ENCODE measurements at places on chromosomes 6 and 20.

DNA sequence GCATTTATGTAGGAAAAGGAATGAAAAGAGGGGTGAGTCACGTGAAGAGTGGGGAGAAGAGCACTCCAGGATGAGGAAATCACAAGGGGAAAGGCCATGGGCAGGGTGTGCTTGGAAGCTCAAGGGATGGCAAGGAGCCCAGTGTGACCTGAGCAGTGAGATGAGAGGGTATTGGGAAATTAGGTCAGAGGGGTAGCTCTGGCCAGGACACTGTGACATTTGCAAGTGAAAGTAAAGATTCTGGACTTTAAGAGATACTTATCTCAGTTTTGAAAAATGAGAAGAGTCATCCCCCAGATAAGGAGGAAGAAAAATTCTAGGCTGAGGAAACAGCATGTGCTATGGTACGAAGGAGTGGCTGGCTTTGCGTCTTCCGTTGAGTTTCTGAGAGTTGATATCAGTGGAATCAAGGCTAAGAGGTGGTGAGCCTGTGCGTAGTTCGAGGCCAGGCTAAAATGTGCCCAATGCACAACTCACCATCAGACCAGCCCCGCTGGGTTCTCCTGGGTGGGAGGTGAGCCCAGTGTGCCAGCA is 79.9 kb downstream of the GCLC start:
- no peak for DNase-seq

DNA sequence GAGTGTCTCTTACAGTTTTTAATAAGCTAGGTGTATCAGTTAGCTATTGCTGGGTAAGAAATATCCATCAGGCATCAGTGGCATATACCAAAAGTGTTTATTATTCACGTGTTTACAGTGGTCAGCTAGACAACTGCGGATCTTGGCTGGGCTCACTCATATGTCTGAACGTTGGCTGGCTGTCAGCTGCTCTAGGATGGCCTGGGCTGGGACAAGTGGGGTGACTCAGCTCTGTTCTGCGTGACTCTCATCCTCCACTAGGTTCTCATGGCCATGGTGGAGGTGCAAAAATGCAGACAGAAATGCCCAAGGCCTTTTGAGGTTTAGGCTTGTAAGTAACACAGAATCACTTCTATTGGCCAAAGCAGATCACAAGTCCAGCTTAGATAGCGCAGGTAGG is 22.0 kb downstream of the ZNF341 start:
- DNase-seq = no peak

DNA sequence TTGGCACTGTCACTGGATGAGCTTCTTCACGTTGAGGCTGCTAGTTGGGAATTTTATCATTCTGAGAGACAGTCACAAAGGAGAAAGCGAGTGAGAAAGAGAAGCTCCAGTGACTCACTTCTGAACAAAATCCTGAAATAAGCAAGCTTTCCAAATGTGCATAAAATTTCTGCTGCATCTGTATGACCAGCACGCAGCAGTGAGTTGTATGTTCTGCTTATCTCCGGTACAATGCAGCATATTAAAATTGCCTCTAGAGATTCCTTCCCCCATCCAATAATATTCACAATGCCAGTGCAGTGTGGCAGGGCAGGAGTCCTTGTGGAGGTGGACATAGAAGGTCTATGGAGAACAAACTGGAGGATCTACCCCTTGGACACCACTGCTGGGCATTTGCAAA is 290.5 kb downstream of the ADGB start:
- no peak for DNase-seq

DNA sequence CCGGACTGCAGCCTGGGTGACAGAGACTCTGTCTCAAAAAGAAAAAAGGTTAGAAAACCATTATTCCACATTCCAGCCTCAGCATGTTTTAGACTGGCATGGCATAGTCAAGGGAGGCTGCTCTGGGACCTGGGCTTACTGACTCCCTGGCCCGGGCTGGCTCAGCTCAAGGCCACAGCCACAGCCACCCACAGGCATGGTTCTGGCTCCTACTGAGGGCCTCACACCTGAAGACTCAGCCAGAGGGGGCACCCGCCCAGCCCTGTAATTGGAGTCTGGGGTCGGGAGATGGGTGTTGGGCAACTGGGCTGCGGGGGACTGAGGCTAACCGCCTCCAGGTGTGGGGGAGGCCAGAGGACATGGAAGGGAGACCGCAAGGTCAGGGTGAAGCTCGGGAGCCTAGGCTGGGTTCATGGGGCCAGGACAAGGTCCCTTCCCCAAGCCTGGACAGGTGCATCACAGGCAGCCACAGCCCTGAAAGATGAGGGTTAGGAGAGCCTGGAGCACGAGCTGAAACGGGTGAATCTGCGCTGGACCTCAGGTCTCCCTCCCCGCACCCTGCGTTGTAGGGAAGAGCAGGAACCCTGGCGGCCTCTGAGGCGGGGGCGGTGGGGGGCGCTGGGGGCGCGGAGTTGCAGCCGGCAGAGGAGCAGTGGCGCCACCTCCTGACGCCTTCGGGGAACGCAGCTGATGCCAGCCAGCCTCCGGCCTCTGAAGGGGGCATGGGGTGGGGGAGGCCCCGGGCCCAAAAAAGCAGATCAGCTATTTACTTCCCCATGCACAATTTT is 67.7 kb upstream of the SRSF6 start:
- no peak for DNase-seq

DNA sequence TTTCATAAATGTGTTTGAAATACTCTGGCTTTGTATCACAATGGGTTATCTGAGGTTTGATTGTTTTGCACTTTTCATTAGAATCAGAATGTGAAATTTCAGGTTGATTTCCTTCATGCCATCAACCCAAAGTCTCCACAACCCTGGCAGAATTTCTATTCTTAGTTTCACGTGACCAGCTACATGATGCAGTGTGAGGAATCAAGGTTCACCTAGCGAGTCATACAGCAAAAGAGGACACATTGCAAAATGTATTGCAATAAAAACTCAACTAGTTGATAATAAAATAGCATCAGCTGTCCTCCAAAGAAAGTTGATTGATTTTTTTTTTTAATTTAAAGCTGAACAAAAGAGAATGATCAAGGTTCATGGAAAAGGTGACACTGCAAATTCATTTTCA is 2.2 kb downstream of the HAO1 start:
- DNase-seq = no peak

GRCh38 chr6:145904868-145905267 is 59.3 kb downstream of the SHPRH start:
- no peak for DNase-seq

GRCh38 chr6:107340881-107341280 is 118.5 kb downstream of the PDSS2 start:
- DNase-seq = no peak

- no peak for DNase-seq
Observed at GRCh38 chr6:160398674-160399271, 50.6 kb downstream of the SLC22A3 start.

DNA sequence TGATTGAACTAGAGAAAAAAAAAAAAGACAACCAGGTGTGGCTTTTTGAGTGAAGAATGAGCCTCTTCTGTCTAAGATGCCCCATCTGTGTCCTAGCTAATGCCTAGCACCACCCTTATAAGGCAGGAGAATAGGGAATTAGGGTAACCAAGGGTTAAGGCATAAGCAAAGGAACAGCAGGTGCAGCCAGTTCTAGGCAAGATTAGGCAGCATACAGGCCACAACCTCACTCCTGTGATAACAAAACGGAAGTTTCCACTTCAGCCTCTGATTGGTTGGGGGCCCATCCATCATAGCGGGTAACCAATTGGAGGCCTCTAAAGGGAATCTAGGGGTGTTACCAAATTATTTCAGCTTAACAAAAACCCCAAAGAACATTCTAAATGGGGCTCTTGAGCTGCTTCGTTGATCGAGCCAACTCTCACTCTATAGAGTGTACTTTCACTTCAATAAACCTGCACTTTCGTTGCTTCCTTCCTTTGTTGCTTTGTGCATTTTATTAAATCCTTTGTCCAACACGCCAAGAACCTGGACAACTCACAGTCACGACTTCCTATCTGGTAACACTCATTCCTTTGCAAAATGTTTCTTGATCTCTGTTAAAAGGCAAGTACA is 61.9 kb upstream of the TAGAP start:
- DNase-seq = peak; percentile 95

DNA sequence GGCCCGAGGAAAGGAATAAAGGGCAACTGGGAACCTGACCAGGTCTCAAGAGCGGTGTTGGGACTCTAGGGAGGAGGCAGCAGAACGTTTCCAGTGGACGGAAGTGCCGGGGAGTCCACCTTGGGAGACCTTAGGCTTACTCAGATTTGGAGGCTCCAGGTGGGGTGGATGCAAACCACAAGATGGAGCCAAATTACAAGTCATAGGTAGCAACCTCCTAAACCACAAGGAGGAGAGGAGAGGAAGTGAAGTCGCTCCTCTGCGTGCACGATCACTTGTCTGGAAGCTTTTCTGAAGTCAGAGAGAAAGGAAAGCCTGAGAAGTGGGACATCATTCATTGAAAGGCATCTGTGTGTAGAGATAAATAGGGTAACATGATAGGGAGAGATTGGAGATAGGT is 9.3 kb downstream of the HLA-DOA start:
- no peak for DNase-seq

DNA sequence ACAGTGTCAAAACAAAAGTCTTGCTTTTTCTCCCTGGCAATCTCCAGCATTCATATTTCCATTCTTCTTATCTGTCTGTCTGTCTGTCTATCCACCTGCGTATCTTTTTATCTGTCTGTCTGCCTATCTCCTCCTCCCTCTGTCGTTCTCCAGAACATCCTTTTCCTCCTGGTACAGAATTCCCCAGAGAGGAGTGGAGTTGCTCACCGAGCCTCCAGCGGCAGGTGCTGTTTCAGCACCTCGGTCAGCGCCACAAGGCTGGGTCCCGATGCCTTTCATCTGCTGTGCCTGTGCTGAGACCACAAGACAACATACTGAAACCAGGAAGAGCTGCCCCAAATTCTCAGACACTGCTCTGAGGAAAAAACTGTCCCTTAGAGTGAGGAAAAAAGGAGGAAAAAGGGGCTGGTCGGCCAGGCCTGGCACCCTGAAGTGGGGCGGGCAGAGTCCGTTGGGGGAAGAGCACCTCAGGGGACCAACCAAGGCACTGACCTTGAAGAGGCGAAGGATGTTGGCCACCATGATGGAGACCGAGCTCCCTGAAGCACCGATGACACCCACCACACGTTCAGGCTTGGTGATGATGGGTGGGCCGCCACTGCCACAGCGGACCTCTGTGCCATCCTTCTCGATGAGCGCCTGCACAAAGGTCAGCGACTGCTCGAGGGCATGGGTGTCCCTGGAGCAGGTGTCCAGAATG is 13.3 kb downstream of the GRM4 start:
- no peak for DNase-seq

GRCh38 chr20:63536241-63536977 is 767 bp downstream of the PTK6 start:
- DNase-seq = no peak

- DNase-seq = no peak
Observed at GRCh38 chr6:93654548-93654947, 235.2 kb upstream of the EPHA7 start.

GRCh38 chr20:16902662-16903061 is 154.5 kb downstream of the OTOR start:
- no peak for DNase-seq

GRCh38 chr6:138231381-138231886 is 13.1 kb upstream of the PBOV1 start:
- no peak for DNase-seq

DNA sequence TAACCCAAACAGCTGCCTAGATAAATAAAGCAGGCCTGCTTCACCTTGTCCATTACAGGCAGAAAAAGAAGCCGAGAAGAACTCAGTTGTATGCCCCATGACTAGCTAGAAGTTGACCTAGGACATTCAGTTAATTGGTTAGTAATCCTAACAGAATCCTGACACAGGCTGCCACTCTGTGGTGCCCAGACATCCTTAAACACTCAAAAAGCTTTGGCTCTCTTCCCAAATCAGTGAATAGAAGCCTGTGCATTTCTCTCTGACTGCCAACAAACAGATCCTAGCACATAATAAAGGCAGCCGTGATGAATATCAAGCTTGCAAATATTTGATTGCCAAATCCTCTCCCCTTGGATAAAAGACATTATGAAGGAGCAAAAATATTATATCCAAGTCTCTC is 519.1 kb upstream of the EYS start:
- DNase-seq = no peak

- DNase-seq = no peak
Observed at GRCh38 chr6:131954775-131955107, 3.6 kb upstream of the CCN2 start.

DNA sequence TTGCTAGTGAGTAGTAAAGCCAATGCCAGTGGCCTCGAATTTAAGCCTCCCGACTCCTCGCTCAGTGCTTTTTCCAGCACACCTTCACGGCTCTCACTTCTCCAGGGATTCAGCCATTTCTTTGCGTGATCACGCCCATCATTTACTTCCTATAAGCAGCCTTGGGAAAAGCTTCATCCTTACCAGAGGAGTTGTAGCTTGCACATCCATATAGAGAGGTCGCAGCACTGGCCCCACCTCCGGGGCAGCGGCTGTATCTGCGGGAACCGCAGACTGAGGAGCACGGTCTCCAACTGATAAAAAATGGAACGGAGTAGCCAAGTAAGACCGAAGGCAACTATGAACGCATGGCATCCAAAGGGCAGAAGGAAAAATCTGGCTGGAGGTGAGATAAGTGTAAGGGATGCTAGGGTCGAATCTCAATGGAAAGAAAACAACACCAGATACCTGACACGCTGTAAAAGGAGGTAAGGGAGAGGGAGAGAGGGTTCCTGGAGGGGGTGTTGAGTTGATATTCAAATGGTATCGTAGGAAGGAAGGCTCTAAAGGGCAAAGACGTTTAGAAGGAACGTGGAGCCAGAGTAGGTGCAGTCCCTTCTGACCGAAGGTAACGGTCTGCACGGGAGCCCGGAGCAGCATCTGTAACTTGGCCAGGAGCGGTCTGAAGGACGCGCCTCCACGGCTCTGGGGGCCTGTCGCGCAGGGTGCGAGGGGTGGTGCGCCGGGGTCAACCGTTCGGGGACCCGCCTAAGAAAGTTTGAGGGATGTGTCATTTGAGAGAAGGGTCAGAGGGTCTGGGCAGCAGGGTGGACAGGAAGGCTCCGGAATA is 640 bp downstream of the NFS1 start:
- DNase-seq = no peak
